Cerebellar cortex (tissue), 1 donor: ENCODE measurements at places on chromosomes 2 and 18.

DNA sequence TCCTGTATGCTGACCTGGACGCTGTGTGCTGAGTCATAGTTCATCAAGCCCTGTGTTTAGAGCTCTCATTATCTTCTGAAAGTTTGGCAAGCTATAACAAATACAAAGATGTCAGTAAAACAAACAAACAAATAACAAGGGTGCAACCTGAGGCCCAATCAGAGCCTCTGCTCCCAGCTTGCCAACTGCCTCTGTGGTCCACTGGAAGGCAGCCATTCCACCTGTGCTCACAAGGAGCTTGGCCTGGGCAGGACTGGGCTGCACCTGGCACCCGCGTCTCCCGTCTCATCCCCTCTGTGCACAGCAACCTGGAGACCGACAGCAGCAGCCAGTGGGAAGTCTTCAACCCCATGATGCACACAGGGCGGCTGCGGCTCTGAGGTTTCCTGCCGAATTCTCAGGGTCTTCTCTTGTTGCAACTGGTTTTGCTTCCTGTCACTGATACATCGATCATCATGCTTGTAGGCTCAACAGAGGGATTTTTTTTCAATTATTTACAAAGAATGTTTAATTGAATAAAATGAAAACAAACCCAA is 97.8 kb downstream of the TMEM18 start:
- peak; percentile 24 for DNase-seq

- no peak for DNase-seq
These were observed 249.5 kb upstream of the KLHL14 start for GRCh38 chr18:33022370-33022769.

GRCh38 chr18:63016270-63016669 is 300.9 kb downstream of the PHLPP1 start:
- DNase-seq: peak; percentile 68

DNA sequence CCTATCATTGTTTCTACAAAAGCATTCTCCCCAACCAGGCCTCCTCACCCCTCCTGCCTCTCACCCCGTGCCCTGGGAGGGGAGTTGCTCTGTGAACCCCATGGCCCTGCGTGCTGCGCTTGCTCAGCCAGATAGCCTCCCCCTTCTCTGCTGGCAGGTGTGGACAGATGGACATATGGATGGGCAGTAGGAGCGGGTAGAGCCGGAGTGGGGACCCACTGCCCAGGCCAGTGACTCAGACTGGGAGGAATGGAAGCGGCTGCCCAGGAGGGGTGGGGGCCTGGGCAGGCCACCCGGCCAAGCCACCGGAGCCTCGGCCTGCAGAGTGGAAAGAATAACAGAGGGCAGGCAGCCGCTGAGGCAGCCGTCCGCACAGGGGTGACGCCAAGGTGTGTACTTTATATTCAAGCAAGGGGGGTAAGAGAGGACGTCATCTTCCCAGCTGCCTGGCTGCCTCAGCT is 8.7 kb downstream of the CYP26B1 start:
- DNase-seq: no peak

DNA sequence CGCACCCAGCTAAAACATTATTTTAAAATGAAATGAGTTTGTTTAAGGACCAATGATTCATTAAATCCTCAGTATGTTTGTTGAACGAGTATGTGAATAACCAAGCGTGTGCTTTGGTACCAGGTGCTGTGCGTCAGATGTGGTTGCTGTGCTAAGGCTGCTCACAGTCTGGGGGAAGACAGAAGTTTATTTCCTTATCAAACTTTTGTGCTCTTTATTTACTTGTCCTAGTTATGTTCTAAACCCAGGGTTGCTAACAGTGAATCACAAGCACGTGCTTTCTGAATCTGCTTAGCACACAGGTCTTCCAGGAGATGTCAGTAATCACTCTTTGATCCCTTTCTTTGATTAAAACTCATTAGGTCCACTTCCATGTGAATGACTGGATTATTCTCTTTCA is 37.0 kb downstream of the RAPGEF4 start:
- no peak for DNase-seq

DNA sequence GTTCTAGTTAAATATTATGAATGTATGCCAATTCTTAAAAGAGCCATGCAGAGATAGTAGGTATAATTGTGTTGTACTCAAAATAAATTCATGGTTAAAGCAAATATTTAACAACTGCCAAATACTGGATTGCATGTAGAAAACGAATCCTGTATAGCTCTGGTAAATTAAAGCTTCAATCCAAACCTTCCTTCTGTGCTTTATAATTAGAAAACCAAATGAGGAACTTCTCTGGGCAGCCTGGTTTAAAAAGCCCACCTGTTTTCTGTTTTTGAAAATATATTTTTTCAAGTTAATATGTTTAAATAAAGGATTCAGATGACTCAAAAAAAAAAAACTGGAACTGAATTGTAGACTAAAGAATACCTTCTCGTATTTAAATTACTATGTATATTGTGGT is 48.3 kb upstream of the ITGA4 start:
- no peak for DNase-seq

- DNase-seq: no peak
These were observed 75.5 kb downstream of the DDX1 start for GRCh38 chr2:15666861-15667808.

- no peak for DNase-seq
These were observed 388.1 kb upstream of the ACVR2A start for GRCh38 chr2:147456779-147457178.

GRCh38 chr18:74896390-74896991 is 298.8 kb downstream of the ZNF407 start:
- peak; percentile 70 for DNase-seq

DNA sequence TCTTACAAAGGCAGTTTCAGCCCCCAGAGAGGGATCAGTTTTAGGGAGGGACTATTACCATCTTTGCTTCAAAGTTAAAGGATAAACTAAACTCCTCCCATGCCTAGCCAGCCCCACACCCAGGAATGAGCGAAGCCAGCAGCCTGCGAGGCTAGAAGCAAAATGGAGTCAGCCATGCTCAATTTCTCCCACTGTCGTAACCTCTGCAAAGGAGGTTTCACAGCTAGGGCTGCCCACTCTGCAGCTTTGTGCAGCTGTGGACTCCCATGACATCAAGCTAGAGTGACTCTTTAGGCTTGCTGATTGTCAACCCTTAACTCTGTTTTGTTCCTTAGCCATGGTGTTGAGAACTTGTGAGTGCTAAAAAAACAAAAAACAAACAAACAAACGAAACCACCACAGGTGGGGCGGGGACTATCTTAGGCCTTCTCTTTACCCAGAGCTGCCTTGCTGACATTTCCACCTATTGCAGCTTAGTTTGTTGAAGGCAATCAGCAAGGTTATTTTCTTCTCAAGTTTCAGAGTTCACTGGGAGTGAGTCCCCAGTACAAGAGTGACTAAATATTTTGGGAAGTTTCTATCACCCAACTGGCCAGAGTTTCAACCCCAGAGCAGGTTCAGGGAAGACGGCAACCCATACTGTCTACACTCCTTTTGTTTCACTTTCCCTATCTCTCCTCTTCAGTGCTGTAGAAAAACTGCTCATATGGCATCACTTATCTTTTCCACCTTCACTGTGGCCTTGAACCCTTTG is 592.1 kb downstream of the XIRP2 start:
- no peak for DNase-seq

DNA sequence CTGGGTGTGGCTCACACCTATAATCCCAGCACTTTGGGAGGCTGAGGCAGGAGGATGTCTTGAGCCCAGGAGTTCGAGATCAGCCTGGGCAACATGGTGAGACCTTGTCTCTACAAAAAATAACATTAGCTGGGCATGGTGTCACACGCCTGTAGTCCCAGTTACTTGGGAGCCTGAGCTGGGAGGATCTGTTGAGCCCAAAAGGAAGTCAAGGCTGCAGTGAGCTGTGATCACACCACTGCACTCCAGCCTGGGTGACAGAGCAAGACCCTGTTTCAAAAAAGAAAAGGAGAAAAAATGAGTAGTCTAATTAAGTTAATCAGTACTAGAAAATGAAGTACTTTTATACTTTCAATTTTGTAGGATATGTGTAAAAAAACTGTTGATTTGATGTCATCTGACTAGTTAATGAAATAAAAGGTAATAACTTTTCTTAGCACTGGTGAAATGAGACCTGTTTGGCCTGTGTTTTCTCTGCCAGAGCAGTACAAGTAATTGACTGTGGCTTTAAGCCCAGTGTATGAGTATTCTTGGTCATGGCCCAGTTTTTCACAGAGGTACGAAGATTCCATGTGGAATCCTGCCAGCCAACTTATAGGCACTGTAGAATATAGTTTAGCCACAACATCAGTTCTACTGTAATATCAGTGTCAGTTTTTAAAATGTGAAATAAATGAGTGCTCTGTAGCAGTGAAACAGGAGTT is 35.8 kb downstream of the MFSD6 start:
- no peak for DNase-seq

GRCh38 chr18:3538954-3539617 is 89.1 kb downstream of the TGIF1 start:
- DNase-seq: no peak

GRCh38 chr2:111160758-111161157 is 40.0 kb downstream of the BCL2L11 start:
- DNase-seq: no peak

DNA sequence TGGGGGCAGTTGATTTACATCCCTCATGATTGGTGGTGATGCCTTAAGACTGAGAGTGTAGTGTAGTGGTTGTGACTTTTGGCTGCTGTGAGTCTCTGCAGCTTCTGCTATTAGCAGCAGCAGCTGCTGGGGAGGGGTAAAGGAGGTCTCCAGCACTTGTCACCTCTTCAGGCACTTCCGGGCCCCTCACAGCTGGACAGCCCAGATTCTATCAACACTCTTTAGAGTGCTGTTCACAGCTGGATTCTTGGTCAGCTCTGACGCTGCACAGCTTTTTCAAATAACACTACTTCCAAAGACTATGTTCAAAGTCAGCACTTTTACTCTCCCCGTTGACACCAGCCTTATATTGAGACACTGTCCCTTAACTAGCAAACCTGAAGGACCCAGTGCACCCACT is 396.0 kb downstream of the MEIS1 start:
- no peak for DNase-seq

DNA sequence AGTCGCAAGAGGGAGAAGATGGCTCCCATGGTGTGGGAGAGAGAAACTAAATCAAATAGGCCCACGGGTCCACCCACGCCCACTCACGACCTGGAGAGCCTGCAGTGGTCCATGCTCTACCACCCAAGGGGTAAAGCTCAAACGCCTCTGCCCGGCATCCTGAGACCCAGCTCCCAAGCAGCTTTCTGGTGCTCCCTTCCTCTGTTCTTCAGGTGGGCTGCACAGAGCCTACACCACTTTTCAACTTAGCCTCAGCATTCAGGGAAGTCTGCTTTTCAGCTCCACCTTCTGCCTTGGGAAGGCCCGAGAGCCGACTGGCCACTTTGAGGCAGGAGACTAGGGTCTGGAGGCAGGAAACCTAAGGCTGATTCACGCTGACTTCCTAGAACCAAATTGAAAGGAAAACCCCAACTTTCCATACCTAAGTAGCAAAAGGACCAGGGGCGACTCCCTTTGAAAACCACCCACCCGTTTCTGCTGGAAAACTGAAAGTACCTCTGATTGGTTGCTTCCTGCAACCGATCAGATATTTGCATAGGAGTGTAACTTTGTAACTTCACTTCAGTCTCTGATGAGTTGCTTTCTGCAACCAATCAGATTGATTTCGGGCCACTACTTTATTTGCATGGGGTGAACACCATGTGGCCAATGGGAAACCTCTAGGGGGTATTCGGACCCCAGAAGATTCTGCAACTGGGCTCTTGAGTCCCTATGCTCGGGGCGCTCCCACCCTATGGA is 26.8 kb upstream of the SPATA3 start:
- DNase-seq: no peak

DNA sequence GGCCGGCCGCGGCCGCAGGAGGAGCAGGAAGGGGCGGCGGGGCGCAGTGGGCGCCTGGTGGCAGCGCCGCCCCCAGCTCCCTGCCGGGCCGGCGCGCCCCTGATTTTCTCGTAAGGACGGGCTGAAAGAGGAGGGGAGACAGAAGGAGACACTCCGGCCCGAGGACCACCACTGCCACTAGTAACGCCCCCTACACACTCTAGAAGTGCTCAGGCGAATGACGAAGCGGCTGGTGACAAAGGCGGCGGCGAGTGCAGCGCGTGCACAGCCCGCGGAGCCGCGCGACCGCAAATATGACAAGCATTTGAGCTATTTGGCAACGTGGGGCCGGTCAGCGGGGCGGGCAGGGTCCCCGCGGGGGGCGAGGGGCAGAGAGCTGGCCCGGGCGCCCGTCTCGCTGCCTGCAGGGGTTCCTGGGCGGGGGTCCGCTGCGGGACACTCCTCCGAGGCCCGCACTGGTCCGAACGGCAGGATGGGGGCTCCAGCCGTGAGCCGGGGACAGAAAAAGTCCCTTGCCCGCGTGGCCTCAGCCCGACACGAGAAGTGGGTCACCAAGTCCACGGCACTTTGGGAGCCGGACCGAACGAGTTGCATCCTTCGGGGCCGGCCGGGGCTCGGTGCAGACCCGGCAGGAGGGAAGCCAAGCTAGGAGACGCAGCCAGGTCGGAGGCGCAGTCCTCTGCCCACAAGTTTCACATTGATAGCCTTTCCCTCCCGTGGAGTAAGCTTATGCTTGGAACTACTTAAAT is 524 bp upstream of the SERTAD2 start:
- DNase-seq: peak; percentile 78

GRCh38 chr2:156675896-156676295 is 239.7 kb downstream of the GPD2 start:
- no peak for DNase-seq

DNA sequence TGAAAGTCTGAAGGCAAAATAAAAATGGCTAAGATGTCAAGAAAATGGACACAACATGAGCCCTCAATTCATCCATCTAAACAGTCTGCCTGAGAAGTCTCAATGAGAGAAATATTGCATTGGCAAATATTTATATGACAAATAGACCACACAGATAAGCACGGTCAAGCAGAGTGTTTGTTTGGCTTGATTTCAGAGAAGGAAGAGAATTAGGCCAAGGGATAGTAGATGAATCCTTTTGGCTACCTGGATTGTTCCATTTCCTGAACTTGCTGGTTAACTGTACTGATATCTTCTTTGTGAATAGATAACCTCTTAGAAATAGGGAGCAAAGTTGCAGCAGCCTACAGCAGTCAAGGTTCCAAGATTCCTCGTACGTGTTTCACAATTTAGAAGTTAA is 129.6 kb downstream of the RBMS1 start:
- DNase-seq: no peak
